ENCODE measurements at places on chromosomes 3 and 15.

DNA sequence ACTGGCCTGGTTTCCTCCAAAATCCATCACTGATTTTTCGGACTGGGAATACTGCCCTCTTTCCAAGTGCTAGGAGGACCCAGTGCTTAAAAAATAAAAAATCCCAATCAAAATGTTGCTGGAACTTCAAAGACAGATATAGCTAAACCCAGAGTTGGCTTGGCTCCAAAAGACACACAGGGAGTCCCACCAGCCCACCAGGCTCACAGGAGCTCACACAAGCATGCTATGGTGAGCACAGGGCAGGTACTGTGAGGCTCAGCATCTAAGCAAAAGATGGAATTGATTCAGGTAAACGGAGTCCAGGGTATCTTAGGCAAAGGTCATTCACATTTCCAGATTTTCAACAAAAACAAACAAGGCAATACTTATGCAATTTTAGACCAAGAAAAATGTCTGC, 3.7 kb downstream of the TRANK1 start:
- DNase-seq: no peak

DNA sequence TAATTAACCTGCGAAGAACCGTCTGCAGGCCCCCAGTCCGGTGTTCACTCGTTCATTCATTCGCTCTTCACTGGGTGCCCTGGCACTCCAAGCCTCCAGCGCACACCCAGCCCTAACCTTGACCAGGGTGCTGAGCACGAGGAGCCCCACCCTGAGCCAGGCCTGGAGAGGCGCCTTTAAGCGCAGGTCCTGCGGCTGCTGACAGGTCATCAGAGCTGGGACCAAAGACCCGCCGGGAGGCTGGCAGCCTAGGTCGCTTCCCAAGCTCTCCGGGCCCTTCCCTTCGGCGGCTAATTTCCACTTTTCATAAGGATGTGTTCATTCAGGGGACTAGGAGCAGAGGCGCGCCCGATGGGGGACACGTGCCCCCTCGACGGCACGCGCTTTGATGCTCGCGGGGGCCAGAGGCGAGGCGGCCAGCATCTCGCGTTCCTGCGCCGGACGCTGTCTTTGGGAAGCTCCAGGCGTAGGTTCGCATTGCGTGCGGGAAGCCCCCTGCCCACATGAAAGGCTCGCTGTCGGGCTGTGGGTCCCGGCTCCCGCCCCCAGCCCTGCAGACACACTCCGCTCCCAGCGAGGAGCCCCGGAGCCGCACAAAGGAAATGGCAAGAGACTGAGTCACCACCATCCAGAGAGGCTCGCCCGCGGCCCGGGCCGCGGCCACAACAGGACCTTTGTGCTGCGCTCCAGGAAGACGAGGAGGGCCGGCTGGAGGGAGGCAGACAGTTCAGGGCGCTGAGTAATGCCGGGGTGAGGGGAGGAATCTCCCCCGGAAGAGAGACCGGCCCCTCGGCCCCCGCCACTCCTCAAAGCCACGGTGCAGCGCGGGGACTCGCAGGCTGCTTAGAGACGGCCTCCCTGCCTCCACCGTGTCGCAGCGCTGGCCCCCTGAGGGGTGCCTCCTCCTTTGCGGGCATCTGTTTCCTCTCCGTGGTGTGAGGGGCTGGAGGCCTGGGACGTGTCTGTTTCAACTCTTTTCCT, 266.4 kb upstream of the HES1 start:
- no peak for DNase-seq

- no peak for DNase-seq
Measured at GRCh38 chr3:128544190-128544589, 51.2 kb upstream of the GATA2 start.

DNA sequence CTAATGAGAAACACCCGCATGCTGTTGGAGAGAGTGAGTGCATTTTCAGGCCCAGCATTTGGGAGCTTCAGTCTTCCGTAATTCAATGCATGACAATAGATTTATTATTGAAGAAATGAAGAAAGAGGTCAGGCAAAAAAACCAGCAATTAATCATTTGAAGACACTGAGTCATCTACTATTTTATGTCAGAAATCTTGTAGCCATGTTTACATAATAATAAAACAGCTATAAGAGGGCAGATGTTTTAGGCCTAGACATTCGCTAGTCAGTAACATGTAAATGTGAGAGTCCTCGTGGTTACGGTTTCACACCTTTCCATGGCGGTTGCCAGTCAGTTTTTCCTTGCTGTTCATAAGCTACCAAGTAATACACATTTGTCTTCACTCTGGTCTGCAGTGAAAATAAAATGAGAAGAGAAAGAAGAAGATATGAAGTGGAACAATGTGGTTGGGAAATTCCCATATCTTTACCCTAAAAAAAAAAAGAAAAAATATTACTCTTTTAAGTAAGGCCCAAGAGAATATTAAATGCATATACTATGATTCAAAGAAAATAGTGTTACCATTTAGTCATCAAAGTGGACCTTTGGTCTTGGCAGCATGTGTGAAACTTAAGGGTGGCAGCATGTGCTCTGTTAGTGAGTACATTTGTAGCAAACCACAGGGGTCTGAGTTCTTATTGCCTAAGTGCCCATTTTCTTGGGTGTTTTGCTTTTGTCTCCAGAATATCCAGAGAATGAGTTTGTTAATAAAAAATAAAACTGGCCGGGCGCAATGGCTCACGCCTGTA, 140.5 kb upstream of the TBL1XR1 start:
- DNase-seq: no peak

DNA sequence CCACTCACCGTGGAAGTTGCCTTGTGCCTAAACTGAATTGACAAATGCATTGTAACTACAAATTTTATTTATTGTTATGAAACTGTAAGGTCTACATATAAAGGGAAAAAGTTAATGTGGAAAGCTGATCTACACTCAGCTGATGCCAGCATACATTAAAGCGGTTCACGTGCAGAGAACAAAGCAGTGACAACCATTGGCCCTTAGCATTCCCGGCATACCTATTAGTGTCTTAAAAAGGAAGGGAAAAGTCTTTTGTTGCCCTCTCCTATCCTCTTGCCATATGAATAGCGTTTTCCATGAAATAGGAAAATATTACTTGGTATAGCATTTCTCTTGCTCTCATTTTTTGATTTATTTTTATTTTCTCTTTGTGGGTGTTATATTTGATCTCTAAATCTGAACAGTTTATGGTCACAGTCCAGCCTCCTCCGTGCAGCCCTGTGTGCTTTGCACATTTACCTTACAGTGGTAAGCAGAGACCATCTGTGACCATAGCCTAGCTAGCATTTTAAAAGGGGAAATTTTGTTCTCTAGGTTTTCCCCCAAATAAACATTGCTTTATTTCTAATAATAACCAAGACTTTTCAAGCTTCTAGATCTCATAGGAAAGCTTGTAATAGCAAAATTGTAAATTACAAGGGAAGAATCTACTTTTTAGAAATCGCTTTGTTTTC, 89.7 kb upstream of the CGNL1 start:
- no peak for DNase-seq

- DNase-seq: no peak
Measured at GRCh38 chr15:70806992-70807712, 43.8 kb upstream of the UACA start.

- DNase-seq: no peak
Measured at GRCh38 chr3:127881586-127881985, 33.4 kb upstream of the KBTBD12 start.

DNA sequence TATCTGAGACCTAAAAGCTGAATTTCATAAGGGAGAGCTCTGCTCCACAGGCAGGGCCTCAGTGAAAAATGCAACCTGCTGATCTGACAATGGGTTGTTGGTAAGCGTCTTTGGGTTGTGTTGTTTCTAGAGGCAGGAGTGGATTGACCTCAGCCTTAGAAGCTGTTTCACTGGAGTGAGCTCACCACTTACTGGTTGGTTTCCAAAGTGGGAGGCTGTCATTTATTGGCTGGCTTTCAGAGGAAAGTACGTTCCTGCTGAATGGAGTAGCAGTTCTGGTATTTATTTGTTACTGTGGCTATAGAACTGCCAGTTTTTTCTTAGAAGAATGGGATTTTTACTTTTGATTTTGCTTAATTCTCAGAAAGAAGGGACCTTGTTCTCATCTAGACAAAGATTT, 29.3 kb upstream of the COL6A5 start:
- DNase-seq: no peak

GRCh38 chr15:49558929-49559328, 61.7 kb downstream of the FAM227B start:
- no peak for DNase-seq

DNA sequence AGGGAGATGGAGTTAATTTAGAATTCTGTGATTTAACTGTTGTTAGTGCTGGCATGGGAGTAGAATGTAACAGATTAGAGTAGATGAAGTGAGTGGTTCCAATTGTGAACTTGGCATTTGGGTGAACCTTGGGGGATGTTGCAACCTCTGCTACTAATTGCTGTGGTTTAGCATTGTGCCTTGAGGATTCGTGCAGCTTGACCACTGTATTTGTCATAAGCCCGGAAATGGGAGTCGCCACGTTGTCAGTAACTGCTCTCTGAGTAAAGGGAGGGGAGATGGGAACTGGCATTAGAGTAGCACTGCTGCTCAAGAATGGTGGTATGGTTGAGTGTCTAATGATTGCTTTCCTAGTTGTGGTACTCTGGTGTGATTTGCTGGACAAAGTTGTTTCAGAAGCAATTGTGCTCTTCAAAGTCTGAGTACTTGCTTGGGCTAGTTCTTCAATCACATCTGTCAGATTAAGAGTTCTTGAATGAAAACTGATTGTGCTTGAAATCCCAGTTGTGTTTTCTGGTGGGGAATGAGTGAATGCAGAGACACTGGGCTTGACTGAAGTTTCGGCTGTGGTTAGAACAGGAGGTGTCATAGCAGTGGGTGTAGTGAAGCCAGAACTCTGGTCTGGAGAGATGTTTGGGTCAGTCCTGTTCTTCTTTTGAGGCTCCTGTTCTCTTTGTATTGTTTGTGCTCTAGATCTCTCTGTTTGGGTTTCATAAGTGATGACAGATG, 15.4 kb downstream of the IGSF10 start:
- DNase-seq: no peak

DNA sequence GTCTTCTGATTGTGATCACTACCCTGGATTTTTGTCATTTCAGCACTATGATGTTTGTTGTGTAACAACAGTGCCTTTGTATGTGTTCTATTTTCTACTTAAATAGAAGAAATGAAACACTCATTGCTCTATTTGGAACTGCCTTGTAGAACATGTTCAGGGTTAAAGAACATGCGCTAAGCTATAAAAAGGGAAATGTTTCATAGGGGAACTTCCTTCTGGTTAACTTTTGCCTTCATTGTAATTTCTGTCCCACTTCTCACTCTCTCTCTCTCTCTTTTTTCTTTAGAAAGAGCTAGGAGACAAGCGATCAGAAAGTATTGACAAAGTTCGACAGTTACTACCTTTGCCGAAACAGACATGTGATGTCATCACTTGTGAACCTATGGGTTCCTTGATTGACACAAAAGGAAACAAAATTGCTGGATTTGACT, at the start of gene P2RY12:
P2RY12 (minus strand) TSS at position 13 of the 434 bp plus-strand sequence. CDS start 45,908 bp downstream, outside the sequence.
- DNase-seq: no peak

DNA sequence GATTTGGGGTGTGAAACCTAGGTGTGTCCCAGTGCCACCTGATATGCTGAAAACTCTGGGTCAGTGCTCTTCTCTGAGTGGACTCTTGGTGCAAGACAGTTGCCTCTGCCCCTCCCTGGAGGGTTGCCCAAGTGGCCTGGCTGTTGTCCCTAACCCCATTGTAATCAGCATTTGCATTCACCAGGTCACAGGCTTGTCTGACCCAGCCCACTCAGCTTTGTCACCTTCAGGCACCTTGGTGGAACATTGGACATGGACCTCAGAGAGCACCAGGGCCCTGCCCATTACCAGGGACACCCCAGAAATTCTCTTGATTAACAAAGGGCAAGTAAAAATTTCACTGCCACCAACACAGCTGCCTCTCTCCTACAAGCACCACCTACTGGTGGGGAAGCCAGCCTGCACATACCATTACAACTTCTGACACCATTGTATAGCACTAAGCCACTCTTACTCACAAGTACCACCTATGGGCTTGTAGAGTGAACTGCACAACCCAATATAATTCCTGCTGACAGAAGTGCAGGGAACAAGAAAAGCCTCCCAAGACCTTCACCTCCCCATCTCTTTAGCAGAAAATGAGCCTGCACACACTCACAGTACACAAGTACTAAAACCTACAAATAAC, 324.6 kb downstream of the EPHA6 start:
- no peak for DNase-seq

GRCh38 chr15:74334127-74334526, 33.3 kb downstream of the CYP11A1 start:
- DNase-seq: no peak

DNA sequence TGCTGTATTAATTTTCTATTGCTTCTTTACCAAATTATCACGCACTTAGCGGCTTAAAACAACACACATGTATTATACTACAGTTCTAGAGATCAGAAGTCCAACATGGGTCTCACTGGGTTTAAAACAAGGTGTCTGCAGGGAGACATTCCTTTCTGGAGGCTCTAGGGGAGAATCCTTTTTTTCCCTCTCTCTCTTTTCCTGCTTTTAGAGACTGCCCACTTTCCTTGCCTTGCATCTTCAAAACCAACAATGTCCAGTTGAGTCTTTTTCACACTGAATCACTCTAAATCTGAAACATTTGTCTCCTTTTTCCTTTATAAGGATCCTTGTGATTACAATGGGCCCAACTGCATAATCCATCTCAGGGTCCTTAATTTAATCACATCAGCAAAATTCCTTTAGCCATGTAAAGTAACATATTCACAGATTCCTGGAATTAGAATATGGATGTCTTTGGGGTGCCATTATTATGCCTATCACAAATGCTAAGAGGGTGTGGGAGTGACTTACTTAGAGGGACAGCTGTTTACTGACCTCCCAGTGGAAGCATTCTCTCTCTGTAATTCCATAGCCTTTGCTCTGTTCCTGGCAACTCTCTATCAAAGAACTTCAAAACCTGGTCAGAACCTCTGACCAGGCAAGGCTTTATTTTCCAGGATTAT, 21.8 kb downstream of the CD200 start:
- DNase-seq: no peak

- no peak for DNase-seq
Measured at GRCh38 chr3:170027233-170028102, 10.3 kb upstream of the GPR160 start.

DNA sequence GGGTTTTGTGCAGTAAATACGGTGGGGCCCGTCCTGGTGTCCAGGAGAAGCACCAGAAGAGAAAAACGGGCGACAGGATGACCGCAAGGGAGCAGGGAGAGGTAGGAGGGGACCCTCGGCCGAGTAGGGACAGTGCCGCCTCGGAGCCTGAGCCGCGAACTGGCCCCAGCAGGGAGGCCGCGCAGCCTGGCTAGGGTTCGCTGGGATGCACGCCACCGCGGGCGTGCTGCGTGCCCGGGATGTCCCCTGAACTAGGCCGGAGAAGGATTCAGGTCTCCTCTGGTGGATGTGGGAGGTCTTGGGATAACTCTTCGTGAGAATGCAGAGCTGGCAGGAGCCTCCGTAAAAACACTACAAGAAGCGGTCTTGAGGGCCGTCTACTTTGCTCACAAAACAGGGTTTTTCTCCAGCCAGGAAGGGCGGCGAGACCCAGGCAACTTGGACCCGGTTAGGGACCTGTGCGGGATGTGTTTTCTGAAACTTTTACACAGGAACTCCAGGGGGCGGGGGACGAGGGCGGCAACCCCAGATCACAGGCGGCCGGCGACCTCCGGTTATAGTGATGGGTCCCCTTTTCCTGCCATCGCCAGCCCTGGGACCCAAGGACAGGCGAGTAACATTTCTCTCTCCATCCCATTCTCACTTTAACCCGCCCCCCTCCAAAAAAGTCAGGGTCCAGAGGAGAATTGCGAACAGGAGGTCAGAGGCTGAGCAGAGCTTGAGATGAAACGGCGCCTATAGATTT, 35.5 kb downstream of the NR2F2 start:
- no peak for DNase-seq

Measured in NCI-H1436 treated with DMSO at 0.1 percent for 48 hours (cell line).